ENCODE measurements at places on chromosomes 3 and 15.

DNA sequence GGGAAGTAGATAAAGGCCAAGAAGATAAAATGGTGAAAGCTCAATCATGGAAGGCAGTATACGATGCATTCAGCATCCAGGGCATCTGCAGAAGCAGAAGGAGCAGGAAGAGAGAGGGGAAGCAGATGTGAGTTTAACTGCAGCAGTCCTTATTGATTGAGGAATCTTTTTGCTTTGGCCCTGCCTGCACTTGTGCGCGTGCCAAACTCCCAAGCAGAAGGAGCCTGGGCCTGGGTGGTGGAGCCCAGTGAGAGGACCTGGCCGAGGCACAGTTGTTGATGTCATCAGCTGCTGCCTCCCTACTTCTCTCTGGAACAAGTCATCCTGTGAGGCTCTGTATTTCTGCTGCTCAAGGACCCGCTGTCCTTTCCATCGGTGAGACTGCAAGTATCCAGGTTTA is 65.5 kb upstream of the ROPN1 start:
- DNase-seq = no peak

- DNase-seq = no peak
Measured at GRCh38 chr3:98764472-98764884, 1.3 kb downstream of the ST3GAL6 start.

DNA sequence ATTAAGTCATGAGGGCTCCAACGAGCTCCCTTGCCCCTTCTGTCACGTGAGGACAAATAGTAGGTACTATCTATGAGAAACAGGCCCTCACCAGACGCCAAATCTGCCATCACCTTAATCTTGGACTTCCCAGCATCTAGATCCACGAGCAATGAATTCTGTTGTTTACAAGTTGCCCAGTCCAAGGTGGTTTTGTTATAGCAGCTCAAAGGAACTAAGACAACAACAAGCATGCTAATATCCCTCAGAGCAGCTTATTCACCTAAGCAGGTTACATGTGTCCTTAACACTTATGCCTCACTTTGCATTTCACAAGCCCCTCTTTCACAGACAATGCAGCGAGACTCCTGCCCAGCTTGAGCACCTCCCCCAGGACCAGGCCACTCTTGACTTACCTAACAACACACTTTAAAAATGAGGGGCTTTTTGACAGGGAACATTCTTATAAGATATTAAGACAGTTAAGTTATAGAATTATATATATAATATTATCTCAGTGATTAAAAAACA is 219.5 kb downstream of the PLCH1 start:
- no peak for DNase-seq

DNA sequence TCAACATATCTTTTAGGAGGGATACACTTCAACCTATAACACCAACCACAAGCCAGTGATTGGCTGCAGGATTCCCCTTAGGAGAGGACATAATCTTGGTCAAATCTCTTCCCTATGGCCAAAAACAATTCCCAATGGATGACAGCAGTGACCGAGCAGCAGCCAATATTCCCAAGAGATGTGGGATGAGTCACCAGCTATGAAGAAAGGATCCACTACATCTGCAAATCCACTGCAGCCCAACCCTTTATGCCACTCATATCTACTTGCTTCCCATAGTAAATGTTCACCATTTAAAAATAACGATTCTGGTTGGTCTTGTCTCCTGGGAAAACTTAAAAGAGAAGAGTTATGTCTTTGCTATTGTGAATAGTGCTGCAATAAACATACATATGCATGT is 4.5 kb upstream of the IQCF5 start:
- no peak for DNase-seq

GRCh38 chr3:111068574-111068973 is 3.0 kb upstream of the NECTIN3 start:
- DNase-seq = no peak
